Left forelimb (tissue), 1 donor: ENCODE measurements at places on chromosomes 1 and 21.

- DNase-seq: no peak
These were observed 1197.0 kb downstream of the AMY1C start for GRCh38 chr1:104946558-104947210.

DNA sequence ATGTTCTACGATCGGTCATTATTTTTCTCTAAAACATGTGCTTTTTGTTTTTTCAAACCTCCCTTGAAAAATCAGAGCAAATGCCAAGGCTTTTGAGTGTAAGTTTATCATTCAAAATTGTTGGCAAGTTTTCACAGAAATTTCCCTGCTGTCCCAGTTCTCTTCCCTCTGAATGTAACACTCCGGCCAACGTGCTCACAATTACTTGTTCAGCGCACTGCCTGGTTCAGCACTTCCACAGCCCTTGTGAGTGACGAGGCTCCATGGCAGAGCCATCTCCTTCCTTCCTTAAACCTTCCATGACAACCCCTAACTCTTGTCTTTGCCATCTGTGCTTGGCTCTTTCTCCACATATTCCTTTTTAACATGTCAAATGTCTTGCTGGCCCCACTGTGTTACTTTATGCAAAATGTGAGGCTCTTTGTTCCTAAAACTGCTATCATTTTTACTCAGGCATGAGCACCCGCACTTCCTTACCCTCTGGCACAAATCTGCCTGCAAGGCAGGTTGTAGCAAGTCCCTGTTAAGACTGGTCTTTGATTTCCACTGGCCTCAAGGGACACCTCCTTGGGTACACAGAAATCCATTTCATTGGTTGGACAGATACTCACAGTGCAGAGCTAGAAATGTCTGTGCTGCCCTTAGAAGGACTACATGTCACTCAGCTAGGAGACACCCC, 142.8 kb downstream of the HUNK start:
- DNase-seq: no peak

GRCh38 chr1:61315011-61315410, 232.7 kb downstream of the NFIA start:
- DNase-seq: no peak

- no peak for DNase-seq
These were observed 46.1 kb upstream of the RBM34 start for GRCh38 chr1:235207209-235207565.

- DNase-seq: no peak
These were observed 670.9 kb upstream of the NR5A2 start for GRCh38 chr1:199356561-199356960.

- no peak for DNase-seq
These were observed 33.6 kb upstream of the RAVER2 start for GRCh38 chr1:64711266-64711665.

- no peak for DNase-seq
These were observed 612 bp downstream of the PSMA5 start for GRCh38 chr1:109425391-109426280.

GRCh38 chr1:99534638-99534930, 111.3 kb upstream of the PALMD start:
- no peak for DNase-seq

- DNase-seq: no peak
These were observed 5.0 kb upstream of the MRPL24 start for GRCh38 chr1:156745881-156746280.

DNA sequence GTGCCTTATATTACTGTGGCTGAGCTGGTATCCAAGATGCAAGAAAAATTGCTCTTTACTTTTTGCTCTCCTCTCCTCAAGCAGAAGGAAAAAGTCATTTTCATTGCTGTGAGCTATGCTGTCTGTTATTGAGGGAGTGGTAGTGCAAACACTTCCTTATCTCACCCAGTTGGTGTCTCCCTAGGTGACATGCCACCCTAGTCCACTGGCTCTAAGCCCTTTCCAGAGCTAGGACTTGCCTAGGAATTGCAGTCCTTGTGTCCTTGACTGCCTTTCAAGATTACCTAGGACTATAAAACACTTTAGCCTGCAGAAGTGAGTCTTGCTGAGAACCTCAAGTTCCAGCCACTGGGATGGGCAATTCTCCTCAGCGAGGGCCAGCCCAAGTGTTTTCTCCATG, 458.3 kb downstream of the MRPL39 start:
- DNase-seq: no peak

- no peak for DNase-seq
These were observed 15.8 kb downstream of the KMO start for GRCh38 chr1:241548008-241548407.

- DNase-seq: no peak
These were observed 73.3 kb upstream of the PGD start for GRCh38 chr1:10325521-10325920.

GRCh38 chr1:200834383-200834782, 38.4 kb upstream of the GPR25 start:
- DNase-seq: no peak

DNA sequence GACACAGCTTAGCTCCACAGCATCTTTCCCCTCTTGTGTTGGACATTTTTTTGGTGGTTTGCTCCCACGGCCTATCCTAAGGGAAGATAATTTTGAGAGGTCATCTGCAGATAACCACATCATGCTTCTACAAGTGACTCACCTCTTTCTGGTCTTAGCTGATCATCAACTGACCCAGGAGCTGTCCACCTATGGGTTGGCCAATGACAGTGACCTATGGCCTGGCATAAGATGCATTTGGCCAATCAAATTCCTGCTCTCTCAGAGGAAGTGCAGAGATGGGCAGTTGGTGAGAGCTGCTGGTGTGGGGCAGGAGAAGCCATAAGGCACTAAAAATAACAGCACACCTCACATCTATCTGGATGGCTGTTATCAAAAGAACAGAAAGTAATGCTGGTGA, 100.0 kb upstream of the CLDN14 start:
- no peak for DNase-seq

DNA sequence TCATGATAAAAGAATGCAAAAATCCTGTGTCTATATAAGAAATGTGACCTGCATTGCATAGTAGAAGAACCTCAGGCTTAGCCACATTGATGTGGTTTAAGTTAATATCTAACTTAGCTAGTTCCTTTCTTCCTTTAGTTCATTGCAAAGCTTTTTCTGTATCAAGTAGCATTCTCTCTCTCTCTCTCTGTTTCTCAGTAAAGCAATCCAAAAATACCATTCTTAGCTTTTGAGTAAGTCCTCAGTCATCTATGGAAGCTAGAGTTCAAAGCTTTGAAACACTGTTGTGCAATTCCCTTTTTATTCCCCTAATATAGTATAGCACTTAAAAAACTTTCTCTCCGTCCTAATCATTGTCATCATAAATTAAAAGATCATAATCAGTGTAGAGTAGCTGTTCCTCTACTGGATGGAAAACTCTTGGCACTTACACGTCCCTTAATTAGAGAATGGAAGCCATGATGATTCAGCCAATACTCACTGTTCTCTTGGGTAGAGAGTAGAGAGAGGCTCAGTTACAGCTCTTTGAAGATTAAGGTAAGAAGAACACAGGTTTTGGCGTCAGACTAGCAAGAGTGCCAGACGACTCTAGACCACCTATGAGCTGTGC, 350.3 kb upstream of the LYPLAL1 start:
- no peak for DNase-seq

GRCh38 chr21:33238565-33239255, 9.0 kb downstream of the IFNAR2 start:
- no peak for DNase-seq

- DNase-seq: no peak
These were observed 140.5 kb downstream of the SLC44A5 start for GRCh38 chr1:75470448-75470847.

DNA sequence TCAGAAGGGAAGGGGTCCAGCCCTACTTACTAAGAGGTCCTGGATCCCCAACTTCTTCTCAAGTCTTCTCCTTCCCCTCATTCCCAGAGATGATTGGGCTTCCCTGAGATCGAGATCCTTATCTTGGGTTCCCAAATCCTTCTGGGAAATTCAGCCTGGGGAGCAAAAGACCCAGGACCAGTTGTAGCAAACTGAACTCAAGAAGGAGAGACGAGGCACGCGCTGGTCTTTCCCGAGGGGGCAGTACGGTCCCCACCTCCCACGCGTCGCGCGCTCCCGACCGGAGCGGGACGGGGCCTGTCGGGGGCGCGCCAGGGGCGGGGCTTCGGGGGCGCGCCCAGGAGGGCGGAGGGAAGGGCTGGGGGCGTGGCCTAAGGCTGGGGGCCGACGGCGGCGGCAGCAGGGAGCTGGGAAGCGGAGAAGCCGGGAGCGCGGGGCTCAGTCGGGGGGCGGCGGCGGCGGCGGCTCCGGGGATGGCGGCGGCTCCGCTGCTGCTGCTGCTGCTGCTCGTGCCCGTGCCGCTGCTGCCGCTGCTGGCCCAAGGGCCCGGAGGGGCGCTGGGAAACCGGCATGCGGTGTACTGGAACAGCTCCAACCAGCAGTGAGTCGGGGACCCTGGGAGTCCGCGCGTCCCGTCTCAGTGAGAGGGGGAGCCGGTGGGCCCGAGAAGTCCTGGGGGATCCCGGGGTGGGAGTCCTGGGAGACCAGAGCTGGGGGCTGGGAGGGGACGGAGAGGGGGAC, at the start of gene EFNA3:
EFNA3 (plus strand) TSS at position 369 of the 741 bp plus-strand sequence; CDS start at position 474, 105 bp downstream.
- peak; percentile 87 for DNase-seq

- DNase-seq: no peak
These were observed 28.4 kb downstream of the EXTL2 start for GRCh38 chr1:100866041-100866900.

- DNase-seq: no peak
These were observed 17.1 kb upstream of the PRRC2C start for GRCh38 chr1:171468120-171468750.

GRCh38 chr1:10648689-10649516, 147.5 kb downstream of the CASZ1 start:
- DNase-seq: no peak

GRCh38 chr1:180912211-180912800, 391 bp upstream of the KIAA1614 start:
- peak; percentile 76 for DNase-seq

DNA sequence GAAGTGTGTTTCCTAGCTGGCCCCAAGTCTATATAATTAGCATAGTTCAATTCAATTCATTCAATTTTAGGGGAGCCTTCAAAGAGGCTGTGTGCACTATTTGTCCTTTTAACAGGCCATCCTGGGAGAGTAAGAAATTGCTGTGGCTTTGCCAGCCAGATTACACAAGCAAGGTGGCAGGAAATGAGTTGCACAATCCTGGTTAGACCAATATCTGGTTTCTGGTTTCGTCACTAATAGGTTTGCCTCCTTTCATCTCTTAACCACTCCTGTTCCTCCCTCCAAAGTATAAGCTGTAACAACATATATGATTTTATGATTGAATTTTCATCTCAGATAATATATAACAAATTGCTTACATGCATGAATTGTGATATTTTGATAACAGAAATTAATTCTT, 84.1 kb upstream of the NEGR1 start:
- DNase-seq: no peak

DNA sequence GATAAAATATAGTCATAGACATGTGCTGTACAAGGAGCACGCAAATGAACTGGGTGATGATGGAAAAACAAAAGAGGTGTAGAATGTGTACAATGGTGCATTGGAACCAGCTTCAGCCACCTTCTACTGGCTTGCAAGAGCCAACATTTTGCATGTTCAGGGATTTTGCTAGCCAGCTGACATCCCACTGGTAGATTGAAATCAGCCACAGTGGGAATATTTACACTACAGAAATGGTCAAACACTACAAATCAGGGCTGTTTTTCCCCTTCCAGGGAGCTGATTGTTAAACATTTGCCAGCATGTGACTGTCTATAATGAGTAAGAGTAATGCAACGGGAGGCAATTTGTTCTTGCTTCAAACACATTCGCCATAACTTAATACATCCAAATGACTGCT, 23.2 kb downstream of the PMVK start:
- no peak for DNase-seq

- no peak for DNase-seq
These were observed 40.2 kb downstream of the SUSD4 start for GRCh38 chr1:223323491-223324484.

DNA sequence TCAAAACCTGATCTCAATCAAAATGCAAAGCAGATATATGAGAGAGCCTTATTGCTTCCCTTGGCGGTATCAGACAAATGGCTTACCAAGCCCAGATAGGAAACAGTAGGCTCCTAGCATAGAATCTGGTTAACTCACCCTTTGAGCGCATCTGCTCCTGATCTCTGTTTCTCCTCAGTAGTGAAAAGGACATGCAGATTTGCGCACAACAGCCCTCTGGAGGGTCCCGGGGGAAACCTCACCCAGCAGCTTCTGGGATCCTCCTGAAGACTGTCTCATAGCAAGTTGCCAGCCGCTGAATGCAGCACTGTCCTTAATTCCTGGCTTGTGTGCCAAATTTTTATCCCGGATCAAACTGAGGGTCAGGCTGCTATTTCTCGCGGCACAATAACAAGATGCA, 192.2 kb downstream of the FASLG start:
- DNase-seq: no peak

DNA sequence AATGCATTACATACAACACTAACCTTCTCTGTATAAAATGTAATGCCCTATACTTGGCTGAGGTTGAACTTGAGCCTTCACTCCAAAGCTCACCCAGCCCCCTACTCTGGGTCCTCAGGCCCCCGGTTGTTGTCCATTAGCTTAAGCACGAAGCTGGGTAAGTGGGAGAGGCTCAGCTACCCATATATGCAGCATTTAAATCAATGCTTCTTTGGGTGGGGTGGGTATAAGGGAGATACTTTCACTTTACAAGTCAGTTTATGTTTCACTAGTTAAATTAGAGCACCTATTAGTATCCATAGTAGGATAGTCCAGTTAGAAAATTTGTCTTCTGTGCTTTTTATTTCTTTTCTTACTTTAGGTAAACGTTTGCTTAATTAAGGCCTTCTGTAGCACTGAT, 151.4 kb downstream of the LMX1A start:
- DNase-seq: no peak

DNA sequence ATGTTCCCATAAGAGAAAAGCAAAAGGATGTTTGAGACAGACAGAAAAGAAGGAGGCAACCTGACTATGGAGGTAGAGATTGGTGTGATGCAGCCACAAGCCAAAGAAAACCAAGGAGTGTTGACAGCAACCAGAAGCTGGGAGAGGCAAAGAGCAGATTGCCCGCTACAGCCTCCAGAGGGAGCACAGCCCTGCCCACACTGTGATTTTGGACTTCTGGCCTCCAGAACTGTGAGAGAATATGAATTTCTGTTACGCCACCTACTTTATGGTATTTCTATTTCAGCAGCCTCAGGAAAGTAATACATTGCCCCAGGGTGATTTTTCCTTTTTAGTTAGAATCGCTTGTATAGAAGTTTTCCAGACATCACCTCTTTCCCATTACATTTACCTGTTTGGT, 28.4 kb downstream of the SLAMF6 start:
- no peak for DNase-seq

DNA sequence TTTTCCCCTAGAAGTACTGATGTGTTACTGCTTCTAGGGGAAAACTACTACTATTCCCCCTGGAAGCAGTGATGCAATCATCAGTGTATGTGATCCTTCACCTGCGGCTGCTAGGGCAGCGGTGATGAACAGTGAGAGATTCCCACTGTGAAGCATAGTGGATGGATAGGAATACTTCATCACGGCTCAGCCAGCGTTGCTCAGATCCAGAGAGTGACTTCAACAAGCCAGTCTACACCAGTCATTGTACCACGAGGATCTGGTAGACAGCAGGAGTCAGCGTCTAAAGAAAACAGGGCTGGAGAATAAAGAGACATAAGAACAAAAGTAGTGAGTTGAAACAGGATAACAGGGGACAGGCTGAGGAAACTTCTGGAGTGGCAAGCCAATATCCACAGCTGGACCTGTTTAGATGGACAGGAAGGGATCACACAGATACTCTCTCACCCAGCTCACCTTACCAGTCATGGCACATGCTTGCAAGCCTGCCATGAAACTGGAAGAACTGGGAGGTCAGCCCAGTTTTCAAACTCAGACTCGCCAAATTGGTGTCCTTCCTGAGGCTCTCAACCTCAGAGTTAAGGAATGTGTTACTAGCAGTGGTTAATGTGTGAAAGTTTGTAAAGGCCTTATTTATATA, 42.4 kb upstream of the LRRC52 start:
- no peak for DNase-seq

- DNase-seq: no peak
These were observed 2.5 kb upstream of the ERO1B start for GRCh38 chr1:236284291-236284721.
